HepG2 (cell line): ENCODE measurements at places on chromosomes 16 and 17. TPM values are rescaled to one million over a fixed set of nuclear protein-coding genes. Genes with fewer than 3 reads are reported as not detected.

The SNAI3 gene
- 0.18 and 0.40 TPM in 2 replicates for polyA plus RNA-seq

The TBC1D24 gene
- 7.7 and 8.4 TPM in 2 replicates for polyA plus RNA-seq

The SLC6A4 gene
- polyA plus RNA-seq, result 20.3 and 21.9 TPM in 2 replicates

The BCL6B gene
- polyA plus RNA-seq, result not detected in 2 replicates

The ZNF597 gene
- polyA plus RNA-seq, result 1.2 and 1.3 TPM in 2 replicates

DNA sequence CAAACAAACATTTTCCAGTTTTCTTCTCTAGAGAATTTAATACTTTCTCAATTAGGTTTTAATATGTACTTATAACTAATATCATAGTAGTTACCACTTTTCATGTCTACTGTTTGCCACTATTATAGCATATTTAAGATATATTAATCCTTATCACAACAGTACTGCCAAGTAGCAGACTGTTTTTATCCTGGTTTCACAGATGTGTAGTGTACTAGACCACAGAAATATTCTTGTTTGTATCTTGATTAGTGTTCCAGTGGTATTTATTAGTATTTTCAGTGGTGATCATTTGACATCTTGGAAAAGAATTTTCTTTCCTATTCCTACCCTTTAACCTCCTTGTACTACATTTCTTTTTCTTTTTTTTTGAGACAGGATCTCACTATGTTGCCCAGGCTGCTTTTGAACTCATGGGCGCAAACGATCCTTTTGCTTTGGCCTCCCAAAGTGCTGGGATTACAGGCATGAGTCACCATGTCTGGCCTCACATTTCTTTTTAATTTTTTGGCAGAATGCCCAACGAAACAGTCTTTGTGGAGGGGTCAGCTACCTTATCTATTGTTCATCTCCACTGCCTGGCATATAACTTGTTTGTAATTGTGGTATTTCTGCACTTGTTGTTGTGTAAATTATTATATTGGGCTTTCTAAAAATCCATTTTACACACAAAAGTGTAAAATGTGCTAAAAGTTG lies 27.2 kb downstream of the MAP2K4 start:
- H3K36me3 ChIP-seq, result no peaks in the 10 kb centered on the region
- no peaks in the 10 kb centered on the region for H3K27me3 ChIP-seq
- H3K27ac ChIP-seq, result no peak overlapping the region
- H3K4me3 ChIP-seq, result no peak overlapping the region

DNA sequence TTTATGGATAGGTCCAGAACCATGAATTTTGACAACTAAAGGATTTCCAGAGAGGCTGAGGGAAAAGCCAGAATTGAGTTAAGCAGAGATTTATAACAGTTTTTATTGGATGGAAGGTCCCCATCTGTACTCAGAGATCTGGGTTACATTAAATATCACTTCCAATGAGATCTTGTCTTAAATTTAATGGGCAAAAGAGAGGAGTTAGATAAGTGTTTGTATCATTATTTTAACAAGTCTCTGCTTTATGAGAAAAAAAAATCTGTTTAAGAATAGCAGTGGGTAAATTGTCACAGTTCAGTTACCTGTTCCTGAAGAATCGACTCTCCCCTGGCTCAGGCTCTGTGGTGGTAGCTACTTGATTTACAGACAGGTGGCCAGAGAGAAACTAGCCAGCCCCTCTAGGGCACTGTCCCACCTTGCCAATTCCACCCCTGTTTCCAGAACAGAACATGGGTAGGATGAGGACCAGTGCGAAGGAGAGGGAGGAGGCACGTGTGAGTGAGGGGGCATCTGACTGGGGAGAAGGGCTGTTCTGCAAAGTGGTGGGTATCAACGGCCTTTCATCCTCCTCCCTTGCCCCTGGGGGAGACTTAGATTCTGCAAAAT lies 22.1 kb upstream of the CRHR1 start:
- DNase-seq, result no peak
- H3K27me3 ChIP-seq, result peaks cover 6% of the 10 kb centered on the region
- no peaks in the 10 kb centered on the region for H3K36me3 ChIP-seq
- H3K4me1 ChIP-seq, result no peaks in the 10 kb centered on the region
- no peak overlapping the region for H3K27ac ChIP-seq

DNA sequence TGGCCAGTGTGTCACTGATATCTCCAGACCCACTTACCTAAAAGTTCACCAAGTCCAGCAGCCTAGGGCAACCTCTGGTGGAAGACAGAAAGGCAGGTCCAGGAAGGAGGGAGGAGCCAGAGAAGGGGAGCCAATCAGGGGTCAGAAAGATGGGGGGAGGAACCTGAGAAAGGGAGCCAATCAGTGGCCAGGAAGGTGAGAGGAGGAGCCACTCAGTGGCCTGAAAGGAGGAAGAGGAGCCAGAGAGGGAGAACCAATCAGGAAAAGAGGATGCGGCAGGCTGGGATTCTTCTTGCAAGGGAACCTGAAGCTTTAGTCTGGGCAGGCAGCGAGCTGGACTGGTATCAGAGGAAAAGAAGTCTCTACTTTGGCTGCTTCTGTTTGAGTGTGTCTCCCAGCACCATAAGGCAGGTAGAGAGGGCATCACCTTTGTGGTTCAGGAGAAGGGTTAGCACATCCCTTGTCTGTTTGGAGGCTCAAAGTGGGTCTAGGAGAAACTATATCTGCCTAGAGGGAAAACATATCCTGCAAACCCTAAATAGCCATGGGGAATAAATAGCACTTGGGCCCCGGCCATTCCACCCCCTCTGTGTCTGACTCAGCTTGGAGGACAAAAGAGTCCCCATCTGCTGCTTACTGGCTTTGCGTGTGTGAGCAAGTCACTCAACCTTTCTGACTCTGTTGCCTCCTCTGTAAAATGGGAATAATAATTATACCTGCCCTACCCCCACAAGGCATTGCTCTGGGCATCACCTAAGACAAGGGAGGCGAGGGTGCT lies 43.4 kb upstream of the CRHR1 start:
- no peaks in the 10 kb centered on the region for H3K4me1 ChIP-seq
- no peak overlapping the region for H3K4me3 ChIP-seq
- H3K27ac ChIP-seq, result no peak overlapping the region
- peaks cover 40% of the 10 kb centered on the region for H3K27me3 ChIP-seq

DNA sequence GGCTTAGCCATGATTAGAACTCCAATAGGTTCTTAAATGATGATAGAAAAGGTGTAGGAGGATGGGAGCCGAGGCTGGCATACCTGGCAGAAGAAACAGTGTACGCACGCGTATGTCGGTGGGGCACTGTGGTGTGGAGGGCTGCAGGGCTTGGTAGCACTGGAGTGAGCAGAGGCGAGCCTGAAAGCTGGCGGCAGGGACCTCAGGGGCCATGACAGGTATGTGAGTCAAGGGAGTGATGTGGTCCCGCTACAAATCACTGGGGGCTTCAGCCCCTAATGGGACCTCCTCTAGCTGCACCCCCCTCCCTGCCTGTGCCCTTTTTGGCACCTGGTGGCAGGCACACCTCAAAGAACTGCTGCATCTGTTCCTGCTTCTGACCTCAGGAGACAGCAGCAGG lies 67.3 kb downstream of the RAI1 start:
- H3K36me3 ChIP-seq, result peaks cover 7% of the 10 kb centered on the region; the same call in 1 of the 3 replicates
- no peak for DNase-seq
- no peak overlapping the region for H3K27ac ChIP-seq
- peaks cover 26% of the 10 kb centered on the region for H3K4me1 ChIP-seq
- no peak overlapping the region for H3K4me3 ChIP-seq

GRCh38 chr17:31393749-31394146 lies 2.3 kb downstream of the RAB11FIP4 start:
- no peak for DNase-seq
- peaks cover 8% of the 10 kb centered on the region for H3K27me3 ChIP-seq
- no peaks in the 10 kb centered on the region for H3K36me3 ChIP-seq
- no peak overlapping the region for H3K27ac ChIP-seq
- H3K4me3 ChIP-seq, result no peak overlapping the region
- no peaks in the 10 kb centered on the region for H3K4me1 ChIP-seq

DNA sequence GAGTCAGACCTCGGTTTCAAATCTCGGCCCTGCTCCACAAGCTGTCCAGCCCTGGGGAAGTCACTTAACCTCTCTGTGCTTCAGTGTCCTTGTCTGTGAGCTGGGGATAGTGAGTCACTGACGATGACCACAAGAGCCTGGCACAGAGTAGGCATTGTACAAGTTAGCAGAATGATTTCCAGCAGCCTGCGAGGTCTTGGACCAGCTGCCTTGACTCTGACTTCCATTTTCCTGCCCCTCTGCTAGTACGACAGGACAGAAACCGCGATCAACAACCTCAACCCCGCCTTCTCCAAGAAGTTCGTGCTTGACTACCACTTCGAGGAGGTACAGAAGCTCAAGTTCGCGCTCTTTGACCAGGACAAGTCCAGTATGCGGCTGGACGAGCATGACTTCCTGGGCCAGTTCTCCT lies 20.7 kb downstream of the CPNE2 start:
- H3K27me3 ChIP-seq, result no peaks in the 10 kb centered on the region; the same call in 1 of the 2 replicates
- no peak for DNase-seq
- no peaks in the 10 kb centered on the region for H3K36me3 ChIP-seq

GRCh38 chr17:27562777-27563455 lies 68.1 kb upstream of the LGALS9 start:
- no peak overlapping the region for H3K27ac ChIP-seq
- no peaks in the 10 kb centered on the region for H3K27me3 ChIP-seq
- H3K36me3 ChIP-seq, result peaks cover 8% of the 10 kb centered on the region; the same call in 1 of the 3 replicates
- no peak overlapping the region for H3K4me3 ChIP-seq
- peaks cover 41% of the 10 kb centered on the region for H3K4me1 ChIP-seq
- DNase-seq, result no peak

- H3K4me3 ChIP-seq, result no peak overlapping the region
- peaks cover 6% of the 10 kb centered on the region; the same call in 1 of the 2 replicates for H3K27me3 ChIP-seq
- peak; percentile 30 for DNase-seq
- H3K4me1 ChIP-seq, result peaks cover 64% of the 10 kb centered on the region
- H3K36me3 ChIP-seq, result no peaks in the 10 kb centered on the region
- no peak overlapping the region for H3K27ac ChIP-seq
Measured at GRCh38 chr17:58534331-58534730, 19.9 kb upstream of the MTMR4 start.

- H3K27me3 ChIP-seq, result no peaks in the 10 kb centered on the region
- H3K36me3 ChIP-seq, result peaks cover 17% of the 10 kb centered on the region
- H3K27ac ChIP-seq, result no peak overlapping the region
Measured at GRCh38 chr16:14263769-14264168, 192.7 kb downstream of the MRTFB start.

- H3K27ac ChIP-seq, result no peak overlapping the region
- peaks cover 6% of the 10 kb centered on the region for H3K36me3 ChIP-seq
- no peak for DNase-seq
- H3K27me3 ChIP-seq, result no peaks in the 10 kb centered on the region
- peaks cover 24% of the 10 kb centered on the region for H3K4me1 ChIP-seq
Measured at GRCh38 chr17:47176389-47176826, 12.7 kb downstream of the CDC27 start.

GRCh38 chr17:75511270-75511609 lies 4.1 kb downstream of the CASKIN2 start:
- H3K4me3 ChIP-seq, result peak overlapping the region; percentile 50
- H3K4me1 ChIP-seq, result peaks cover 69% of the 10 kb centered on the region
- peak overlapping the region; percentile 73 for H3K27ac ChIP-seq
- no peaks in the 10 kb centered on the region; the same call in 2 of the 3 replicates for H3K27me3 ChIP-seq
- DNase-seq, result no peak

DNA sequence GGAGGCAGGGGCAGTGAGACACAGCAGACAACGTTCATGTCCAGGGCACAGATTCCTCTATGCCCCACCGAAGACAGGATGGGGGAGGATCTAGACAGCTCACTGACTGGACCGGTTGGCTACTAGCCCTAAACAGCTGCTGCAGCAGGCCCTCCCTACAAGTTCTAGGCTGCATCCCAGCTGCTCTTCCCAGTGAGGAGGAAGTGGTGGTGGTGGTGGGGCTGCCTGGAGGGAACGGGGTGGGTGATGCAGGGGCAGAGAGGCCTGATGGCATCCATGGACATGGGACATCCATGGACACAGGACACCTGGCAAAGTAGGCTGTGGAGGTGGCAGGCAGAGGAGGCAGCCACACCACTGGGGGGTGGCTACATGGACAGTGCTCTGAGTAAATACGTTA lies 18.3 kb downstream of the SPHK1 start:
- H3K36me3 ChIP-seq, result peaks cover 84% of the 10 kb centered on the region
- H3K4me3 ChIP-seq, result no peak overlapping the region
- H3K27me3 ChIP-seq, result no peaks in the 10 kb centered on the region
- H3K4me1 ChIP-seq, result peaks cover 1% of the 10 kb centered on the region
- H3K27ac ChIP-seq, result no peak overlapping the region

DNA sequence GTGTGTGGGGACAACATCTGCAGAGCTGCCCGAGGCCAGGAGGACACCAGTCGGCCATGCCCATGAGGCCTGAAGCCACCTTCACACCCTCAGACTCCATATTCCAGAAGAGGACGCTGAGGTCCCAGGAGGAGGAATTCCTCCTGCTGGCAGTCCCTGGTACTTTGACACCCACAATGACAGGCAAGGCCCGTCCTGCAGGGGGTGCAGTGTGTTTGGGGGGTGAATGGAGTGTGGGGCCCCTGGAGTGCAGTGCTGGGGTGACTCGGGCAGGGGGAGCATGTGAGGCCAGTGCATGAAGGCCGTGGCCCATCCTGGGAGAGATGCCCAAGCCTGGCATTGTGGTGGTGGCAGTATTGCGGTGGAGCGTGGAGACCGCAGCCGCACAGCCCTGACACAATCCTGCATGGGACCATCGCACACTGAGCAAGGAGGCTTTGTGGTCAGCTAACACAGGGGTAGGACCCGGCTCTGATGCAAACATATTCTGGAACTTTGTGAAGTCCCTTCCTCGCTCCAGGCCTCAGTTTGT lies 52.2 kb downstream of the ZDHHC7 start:
- H3K4me3 ChIP-seq, result no peak overlapping the region
- DNase-seq, result peak; percentile 58
- H3K36me3 ChIP-seq, result no peaks in the 10 kb centered on the region
- H3K27ac ChIP-seq, result no peak overlapping the region

GRCh38 chr17:56707312-56708219 lies 114.1 kb downstream of the NOG start:
- H3K4me3 ChIP-seq, result no peak overlapping the region
- no peaks in the 10 kb centered on the region for H3K4me1 ChIP-seq
- no peaks in the 10 kb centered on the region for H3K36me3 ChIP-seq
- peaks cover 42% of the 10 kb centered on the region; the same call in 2 of the 3 replicates for H3K27me3 ChIP-seq
- no peak for DNase-seq

- DNase-seq, result no peak
- H3K27ac ChIP-seq, result no peak overlapping the region
- no peaks in the 10 kb centered on the region for H3K4me1 ChIP-seq
- peaks cover 5% of the 10 kb centered on the region; the same call in 1 of the 2 replicates for H3K27me3 ChIP-seq
Measured at GRCh38 chr17:79630821-79631639, 20.2 kb upstream of the RBFOX3 start.

DNA sequence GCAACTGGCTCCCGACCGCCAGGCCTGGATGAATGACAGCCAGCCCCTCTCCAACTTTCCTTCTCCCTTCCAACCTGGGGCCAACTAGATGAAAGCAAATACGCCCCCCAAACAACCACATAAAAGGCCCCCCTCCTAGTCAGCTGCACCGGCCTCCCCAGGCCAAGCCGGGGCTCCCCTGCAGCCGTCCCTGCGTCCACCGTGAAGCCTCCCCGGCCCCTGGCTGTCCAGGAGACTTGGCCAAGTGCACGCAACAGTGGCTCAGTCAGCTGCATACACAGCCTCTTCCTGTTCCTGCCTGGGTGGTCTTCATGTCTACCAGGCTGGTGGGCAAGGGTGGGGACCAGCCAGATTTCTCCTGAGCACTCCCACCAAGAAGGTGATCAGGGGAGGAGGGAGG lies 16.0 kb downstream of the DNAH17 start:
- no peak overlapping the region for H3K27ac ChIP-seq
- no peaks in the 10 kb centered on the region; the same call in 2 of the 3 replicates for H3K27me3 ChIP-seq
- no peaks in the 10 kb centered on the region for H3K36me3 ChIP-seq
- H3K4me1 ChIP-seq, result peaks cover 42% of the 10 kb centered on the region

GRCh38 chr16:85042167-85042526 lies 14.6 kb downstream of the KIAA0513 start:
- DNase-seq, result no peak
- H3K36me3 ChIP-seq, result no peaks in the 10 kb centered on the region
- peaks cover 1% of the 10 kb centered on the region; the same call in 1 of the 2 replicates for H3K27me3 ChIP-seq
- no peak overlapping the region for H3K4me3 ChIP-seq
